CD4-positive, alpha-beta T cell treated with Interleukin-12 subunit alpha and Interleukin-12 subunit beta, for 1 hour (primary cell): ENCODE measurements at places on chromosomes 6 and 20.

GRCh38 chr6:85669735-85670194 is 27.1 kb upstream of the SYNCRIP start:
- DNase-seq = peak; percentile 75

DNA sequence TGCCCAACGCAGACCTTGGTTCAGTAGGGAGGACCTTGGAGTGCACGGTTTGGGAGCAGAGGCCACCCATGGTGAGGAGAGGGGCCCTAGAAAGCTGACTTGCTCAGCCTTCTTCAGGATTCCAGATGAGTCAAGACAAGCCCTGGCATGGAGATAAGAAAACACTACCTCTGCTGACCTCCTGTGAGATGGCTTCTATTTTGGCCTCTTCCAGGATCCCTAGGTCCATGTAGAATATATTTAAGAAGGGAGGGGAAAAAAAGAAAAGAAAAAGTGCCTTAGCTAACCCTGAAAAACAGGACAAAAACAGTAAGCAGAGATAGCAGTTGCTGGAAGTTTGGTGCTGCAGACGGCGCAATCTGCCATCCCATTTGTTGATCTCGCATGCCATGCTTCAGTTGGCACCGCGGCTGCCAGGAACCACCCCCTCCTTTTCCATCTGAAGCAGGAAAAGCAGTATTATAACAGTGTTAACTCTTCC is 100.0 kb downstream of the ARMC2 start:
- DNase-seq = no peak

DNA sequence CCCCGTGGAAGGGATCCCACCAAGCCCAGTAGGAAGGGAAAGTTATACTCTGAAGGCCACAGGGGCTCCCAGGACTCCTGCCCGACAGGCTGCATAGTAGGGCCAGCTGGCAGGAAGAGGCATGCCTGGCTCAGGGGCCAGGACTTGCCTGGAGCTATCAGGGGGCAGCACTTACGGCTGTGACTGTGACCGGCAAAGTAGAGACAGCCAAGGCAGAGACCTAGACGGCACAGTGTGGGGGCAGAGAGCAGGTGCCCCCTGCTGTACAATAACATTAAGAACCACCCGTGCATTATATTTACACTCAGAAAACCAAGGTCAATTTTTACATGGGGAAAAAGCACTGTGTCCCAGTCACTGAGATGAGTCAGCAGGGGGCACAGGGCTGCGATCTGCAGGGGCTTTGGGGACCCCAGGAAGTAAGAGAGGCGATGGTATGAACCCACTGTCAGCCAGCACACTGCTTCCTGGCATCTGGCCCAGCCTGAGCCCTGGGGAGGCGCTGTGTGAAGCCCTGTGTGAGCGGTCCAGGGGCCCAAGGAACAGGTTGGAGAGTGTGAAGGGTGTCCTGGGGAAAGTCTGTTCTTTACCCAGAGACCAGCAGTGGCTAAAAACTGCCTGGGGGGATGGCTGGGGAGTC is 9.9 kb downstream of the CCDC167 start:
- DNase-seq = peak; percentile 41

- DNase-seq = no peak
Observed at GRCh38 chr20:54174457-54175175, 830 bp upstream of the CYP24A1 start.

DNA sequence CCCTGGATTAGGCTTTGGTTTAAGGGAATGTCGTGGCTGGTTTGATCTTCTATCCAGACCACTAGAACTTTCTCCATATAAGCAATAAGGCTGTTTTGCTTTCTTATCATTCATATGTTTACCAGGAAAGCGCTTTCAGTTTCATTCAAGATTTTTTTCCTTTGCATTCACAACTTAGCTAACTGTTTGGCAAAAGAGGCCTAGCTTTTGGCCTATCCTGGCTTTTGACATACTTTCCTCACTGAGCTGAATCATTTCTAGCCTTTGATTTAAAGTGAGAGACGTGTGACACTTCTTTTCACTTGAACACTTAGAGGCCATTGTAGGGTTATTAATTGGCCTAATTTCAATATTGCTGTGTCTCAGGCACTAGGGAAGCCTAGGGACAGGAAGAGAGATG is 1.7 kb upstream of the FAM50B start:
- DNase-seq = no peak
